ENCODE measurements at places on chromosomes 11 and 22. TPM values are rescaled to one million over a fixed set of nuclear protein-coding genes. Genes with fewer than 3 reads are reported as not detected.

DNA sequence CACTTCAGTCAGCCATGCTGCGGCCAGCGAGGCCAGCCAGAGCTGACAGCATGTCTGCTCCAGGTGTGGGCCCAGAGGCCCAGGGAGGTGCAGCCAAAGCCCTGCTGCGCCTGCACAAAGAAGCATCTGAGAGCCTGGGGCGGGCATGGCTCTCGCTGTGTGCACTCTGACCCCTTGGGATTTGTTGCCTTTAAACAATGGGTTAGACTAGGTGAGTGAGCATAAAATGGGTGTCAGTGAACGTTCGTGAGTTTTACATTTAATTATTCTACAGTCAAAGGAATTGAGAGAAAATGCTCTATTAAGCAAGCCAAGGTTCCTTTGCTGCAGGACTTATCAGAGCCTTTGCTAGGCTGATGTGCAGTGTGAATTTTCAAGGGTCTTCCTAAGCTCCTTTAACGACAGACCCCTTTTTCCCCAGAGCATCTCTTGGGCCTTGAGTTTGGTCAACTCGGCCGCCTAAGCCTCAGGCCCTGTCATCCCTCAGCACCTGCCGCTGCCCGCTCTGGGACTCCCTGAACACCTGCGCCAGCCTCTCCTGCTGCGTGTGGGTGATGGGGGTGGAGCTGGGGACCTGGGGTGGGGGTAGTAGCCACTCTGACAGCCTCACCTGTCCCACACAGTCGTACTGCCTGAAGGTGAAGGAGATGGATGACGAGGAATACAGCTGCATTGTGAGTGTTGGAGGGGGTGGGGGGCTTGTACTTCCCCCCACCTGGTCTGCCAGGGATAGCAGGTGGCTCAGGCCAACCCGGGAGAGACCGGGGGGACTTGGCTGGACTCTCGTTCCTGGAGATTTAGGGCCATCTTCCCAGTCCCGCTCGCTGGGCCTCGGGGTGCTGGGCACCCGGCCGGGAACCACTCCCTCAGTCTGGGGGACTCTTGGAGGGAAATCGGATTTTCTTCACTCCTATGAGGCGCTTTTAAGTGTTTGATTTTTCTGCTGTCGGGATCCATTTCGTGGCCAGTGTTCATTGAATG lies 10.5 kb downstream of the SLC16A8 start:
- DNase-seq, result no peak

- no peak for DNase-seq
Measured at GRCh38 chr11:102812188-102812587, 14.2 kb upstream of the MMP1 start.

GRCh38 chr11:121890377-121890776 lies 225.6 kb downstream of the BLID start:
- DNase-seq, result peak; percentile 86

DNA sequence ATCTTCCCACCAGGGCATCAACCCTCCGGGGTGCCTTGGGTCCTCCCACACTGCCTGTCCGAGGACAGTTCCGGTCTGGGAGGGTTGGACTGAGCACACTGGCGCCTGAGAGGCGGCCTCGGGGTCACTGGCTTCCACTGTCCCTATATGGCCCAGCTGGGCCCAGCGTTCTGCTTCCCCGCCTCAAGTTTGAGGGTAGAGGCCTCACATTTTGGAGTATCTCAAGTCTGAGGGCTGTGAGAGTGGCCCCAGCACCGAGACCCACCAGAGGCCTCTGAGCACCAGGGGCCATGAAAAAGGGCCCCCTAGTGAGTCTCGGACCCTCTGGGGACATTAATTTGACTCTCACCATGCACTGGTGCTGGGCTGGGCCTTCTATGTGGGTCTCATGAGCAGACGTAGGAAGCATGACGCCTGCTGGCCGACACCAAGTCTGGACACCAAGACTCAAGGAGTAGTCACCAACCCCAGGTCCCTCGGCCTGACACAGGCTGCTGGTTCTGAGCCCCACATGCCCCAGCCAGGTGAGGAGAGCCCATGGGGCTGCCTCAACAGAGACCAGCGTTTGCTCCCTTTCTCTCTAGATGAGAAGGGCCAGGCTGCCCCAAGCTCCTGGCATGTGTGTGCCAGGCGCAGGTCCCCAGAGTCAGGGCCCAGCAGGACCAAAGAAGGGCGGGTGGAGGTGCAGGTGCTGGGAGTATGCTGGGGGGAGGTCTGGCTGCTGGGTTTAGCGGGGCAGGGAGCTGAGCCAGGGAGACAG lies 27.5 kb downstream of the ARVCF start:
- DNase-seq, result no peak

DNA sequence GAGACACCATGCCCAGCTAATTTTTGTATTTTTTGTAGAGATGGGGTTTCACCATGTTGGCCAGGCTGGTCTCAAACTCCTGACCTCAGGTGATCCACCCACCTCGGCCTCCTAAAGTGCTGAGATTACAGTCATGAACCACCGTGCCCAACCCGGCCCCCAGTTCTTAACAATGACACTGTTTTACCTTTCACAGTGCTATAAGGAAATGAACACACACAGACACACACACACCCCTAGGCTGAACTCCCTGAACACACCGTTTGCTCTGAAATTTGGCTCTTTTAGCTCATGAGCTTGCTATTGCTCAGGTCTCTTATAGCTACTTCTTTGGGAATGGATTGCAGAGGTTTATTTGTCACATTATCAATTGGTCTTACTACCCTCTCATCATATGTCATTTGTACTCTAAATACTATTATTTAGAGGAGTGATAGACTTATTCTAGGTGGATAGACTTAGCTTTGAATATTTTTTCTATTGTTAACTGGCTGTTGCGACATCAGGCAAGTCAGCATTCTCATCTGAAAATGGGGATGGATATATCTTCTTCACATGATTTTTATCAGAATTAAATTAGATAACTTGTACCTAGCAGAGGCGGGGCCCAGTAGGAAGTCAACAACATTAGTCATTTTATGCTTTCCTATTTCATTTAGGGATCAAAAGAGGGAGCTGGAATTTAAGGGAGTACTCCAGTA lies 2.1 kb downstream of the LYVE1 start:
- DNase-seq, result no peak

GRCh38 chr11:46353698-46354097 lies 6.4 kb downstream of the DGKZ start:
- DNase-seq, result no peak

DNA sequence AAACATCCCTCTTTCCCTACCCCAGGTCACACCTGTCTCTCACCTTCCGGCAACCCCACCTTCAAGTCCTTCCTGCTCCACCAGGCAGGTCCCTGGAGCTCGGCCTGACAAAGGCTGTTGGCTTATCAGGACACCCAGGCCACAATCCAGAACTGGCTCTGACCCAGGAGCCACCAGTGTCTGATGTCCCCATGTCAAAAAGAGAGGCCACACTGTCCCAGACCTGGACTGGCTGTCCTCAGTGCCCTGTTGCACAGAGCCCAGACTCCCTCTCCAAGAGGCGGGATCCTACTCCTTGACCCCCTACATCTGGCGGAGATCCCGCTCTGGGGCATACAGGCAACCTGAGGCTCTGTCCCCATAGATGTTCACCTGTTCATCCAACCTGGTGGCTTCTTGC lies 116.0 kb downstream of the MN1 start:
- DNase-seq, result no peak

Gene DGAT2
- total RNA-seq, result 0.16 TPM

Gene PRDM11
- 5.3 TPM for total RNA-seq

Gene RASL10A
- not detected for total RNA-seq
